ENCODE measurements at places on chromosomes 5 and 9.

- peak; percentile 50 for DNase-seq
These were observed 2.0 kb downstream of the MYO10 start for GRCh38 chr5:16934123-16934522.

DNA sequence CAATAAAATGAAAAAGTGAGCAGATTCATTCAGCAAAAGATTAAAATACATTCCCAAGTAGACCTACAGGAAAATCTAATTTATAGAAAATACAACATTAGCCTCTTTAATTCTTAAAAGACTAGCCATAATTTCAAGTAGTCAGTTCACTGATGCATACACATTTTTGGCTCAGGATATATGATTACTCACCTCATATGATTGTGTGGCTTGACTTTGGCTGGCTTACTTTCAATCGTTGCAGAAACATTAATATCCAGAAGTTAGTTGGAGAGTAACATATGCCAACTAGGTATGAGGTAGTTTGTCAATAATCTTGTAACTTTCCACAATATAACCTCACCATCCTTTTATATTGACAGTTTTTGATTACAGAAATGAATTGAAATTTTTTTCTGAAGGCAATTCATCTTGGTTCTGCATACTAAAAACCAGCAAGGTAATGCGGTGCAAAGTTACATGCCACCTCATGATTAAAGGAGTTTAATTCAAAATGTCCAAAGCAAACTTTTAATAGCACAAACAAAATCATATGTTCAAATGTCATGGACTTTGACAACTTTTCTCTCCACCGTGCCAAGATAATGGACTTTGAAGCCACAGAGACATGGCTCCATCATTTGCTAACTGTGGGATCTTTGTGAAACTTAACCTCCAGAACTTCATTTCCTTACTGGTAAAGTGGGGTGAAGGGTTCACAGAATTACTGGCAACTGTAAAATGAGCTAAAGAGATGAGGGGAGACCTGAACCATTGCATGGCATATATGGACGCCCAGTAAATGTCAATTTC lies 76.6 kb upstream of the PAM start:
- DNase-seq, result no peak

DNA sequence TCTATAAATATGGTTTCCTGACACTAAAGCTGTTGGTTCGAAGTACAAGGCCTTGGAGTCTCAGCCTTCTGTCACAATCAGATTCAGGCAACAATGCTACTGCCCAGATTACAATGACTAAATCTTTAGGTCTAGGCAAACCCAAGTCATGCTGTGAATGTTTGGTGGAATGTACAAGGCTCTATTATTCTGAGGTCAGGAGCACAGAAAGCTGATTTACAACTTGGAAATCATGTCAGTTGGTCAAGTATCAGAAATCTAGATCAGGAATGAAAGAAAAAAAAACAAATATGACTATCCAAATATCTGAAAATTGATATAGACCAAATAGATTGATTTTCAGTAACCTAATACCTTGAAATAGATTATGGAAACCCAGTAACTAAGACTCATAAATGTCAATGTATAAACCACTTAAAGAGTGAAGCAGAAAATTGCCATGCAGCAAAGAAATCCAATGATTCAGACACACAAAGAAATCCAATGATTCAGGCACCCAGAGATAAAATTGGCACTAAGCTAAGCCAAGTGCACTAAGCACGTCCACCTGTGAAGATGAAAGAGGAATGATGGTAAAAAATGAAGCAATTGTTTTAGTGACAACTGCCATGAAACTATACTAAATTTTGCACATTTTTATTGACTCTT lies 588.0 kb upstream of the TUSC1 start:
- no peak for DNase-seq

GRCh38 chr5:150298701-150299451 lies 3.8 kb downstream of the ARSI start:
- DNase-seq, result no peak

- no peak for DNase-seq
These were observed 40.8 kb upstream of the ROPN1L start for GRCh38 chr5:10400831-10401230.

GRCh38 chr5:65854925-65855324 lies 71.5 kb upstream of the ERBIN start:
- no peak for DNase-seq

DNA sequence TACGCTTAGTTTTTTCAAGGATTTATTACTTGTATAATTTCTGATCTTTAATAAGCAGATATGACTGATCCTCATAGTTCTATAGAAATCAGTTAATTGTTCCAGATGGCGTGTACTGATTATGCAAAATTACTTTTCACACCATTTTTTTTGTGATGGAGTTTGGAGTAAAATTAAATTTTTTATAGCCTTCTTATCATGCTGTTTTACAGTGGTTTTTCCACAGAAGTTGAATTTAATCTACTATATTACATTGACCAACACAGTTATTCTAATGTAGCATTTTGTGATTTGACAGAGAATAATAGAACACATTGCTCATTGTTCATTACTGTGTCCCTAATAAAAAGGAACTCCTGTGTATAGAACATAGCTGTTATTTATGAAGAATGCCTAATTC lies 111.1 kb downstream of the MVB12B start:
- DNase-seq, result no peak

GRCh38 chr9:124706685-124707084 lies 64.4 kb downstream of the NR6A1 start:
- DNase-seq, result no peak

GRCh38 chr9:117649126-117649525 lies 55.1 kb upstream of the TLR4 start:
- no peak for DNase-seq

GRCh38 chr5:159411115-159411514 lies 80.8 kb upstream of the IL12B start:
- DNase-seq, result no peak

DNA sequence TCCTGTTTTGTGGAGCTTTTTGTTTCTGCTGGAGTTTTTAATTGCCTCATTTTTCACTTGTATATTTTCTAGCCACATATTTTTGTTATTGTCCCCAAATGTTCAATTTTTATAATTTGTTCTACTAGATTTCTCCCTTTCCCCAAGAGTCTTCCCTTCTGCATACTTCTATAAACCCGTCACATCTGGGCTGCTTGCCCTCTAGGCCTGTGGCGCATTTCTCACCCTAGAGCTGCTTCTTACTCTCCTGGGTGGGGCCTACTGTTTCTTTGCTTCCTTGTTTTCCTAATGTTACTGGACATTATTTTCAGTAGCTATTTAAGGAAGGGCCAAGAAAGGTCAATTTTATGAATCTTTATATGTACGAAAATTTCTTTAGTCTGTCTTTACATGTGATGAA lies 51.5 kb downstream of the NXNL2 start:
- no peak for DNase-seq

DNA sequence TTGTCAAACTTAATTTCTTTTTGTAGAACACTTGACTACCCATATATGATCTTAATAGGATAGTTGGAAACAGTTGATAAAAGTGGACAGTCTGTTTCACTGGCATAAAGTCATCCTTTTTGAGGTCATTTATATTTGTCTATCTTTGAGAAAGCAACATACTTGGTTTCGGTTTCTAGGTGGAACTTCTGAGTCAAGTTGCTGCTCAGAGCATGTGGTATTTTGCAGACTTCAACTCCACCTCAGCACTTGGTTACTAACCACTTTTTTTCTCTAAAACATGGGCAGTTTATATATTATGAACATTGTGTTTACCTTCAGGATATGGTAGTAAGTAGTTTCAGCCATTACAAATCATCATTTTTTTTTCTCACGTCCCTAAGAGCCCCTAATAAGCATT lies 1749.0 kb upstream of the C9orf72 start:
- no peak for DNase-seq

GRCh38 chr9:65449423-65449822 lies 164.4 kb upstream of the FOXD4L5 start:
- DNase-seq, result no peak

- no peak for DNase-seq
These were observed 2.7 kb downstream of the HEMGN start for GRCh38 chr9:97935276-97935675.

DNA sequence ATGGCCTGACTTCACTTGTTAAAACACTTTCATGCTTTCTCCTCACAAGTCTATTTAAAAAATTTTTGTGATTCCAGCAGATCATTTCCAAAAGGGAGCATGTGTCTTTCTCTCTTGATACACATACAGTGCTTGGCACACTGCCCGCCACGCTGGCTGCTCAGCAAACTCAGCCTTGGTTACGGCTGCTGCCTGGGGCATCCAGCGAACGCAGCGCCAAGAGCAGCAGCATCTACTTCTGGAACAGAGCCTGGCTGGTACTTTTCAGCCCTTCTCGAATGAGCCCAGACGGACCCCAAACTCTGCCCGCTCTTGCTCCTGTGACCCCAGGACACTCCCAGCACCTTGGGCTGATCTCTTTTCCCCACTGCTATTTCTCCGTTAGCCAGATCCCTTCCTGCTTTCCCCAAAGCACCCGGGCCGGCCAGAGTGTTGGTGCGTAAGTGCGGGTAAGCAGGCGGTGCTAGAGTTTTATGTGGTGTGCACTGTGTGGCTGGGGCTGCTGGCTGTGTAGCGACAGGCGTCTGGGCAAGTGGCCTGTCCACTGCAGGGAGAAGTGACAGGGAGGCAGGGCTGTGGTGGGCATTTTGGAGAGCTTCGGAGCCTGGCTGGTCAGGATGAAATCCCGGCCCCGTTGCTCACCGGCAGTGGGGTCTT lies 73.2 kb downstream of the SH3PXD2B start:
- peak; percentile 65 for DNase-seq

DNA sequence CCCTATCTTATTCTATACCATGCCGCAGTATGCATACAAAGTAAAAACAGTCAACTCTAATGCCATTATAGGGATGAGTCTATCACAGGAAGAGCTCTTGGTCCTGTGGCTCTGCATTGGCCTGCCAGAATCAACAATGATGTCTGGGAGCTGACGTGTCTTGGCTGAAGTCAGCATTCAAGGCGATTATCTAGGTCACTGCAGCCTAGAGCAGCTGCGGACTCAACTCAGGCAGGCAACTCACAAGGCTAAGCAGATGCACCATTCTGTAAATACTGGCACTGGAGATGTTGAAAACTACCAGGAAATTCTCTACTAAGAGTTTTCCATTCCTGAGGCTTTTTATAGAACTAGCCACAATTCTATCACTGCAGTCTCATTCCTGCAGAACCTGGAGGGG lies 13.3 kb downstream of the SPATA9 start:
- no peak for DNase-seq

GRCh38 chr9:27945386-27945785 lies 372.1 kb upstream of the C9orf72 start:
- no peak for DNase-seq

DNA sequence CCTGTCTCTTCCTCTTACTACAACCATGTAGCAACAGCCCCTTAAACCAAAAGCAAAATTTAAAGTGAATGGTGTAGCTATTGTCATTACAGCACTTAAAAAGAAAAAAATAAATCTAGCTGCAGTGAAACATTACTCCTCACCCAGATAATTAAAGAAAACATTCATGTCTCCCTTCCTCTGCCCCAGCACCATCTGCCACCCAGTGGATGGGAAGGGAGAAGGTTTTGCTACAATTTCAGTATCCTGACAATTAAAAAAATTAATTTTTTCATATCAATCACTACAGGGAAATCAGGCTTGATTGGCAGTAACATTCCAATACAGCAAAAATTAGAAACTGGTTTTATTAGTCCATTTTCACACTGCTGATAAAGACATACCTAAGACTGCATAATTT lies 147.4 kb upstream of the PUM3 start:
- DNase-seq, result peak; percentile 16

DNA sequence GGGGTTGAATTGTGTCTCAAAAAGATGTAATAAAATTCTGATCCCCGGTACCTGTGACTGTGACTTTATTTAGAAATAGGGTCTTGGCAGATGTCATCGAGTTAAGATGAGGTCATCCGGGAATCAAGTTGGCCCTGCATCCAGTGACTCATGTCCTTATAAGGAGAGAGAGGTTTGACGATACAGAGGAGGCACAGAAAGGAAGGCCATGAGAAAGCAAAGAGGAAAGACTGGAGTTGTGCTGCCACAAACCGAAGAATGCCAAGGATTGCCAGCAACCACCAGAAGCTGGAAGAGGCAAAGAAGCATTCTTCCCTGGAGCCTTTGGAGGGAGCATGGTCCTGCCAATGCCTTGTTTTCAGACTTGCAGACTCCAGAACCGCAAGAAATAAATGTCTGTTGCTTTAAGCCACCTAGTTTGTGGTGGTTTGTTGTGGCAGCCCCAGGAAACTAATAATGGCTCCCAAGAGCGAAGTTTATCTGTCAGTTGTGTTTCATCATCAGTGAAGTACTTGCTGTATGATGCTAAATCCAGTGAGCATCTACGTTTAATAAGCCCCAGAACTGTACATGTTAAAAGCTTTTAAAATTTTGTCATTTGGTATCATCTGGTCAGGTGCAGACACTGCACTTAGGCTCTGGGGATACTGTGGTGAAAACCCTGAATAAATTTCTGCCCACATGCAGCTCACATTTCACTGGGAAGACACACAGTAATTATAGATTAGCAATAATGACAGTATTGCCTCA lies 114.8 kb downstream of the TLE4 start:
- DNase-seq, result no peak

DNA sequence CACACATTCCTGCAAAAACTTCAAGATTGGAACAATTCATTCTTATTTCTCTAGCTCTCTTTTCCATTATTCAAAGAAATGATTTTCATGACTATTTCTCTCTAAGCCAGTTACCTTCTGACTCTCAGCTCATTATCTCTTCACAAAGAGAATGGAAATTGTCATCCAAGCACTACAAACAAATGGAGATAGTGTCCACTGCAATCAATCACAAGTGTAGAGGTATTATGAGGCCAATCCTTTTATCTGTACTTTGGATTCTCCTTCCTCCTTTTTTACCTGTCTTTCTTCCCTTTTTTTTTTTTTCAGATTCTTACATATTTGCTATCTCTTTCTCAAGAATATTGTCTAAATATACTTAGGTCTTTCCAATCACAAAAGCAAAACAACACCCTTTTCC lies 497.7 kb upstream of the MEF2C start:
- no peak for DNase-seq

DNA sequence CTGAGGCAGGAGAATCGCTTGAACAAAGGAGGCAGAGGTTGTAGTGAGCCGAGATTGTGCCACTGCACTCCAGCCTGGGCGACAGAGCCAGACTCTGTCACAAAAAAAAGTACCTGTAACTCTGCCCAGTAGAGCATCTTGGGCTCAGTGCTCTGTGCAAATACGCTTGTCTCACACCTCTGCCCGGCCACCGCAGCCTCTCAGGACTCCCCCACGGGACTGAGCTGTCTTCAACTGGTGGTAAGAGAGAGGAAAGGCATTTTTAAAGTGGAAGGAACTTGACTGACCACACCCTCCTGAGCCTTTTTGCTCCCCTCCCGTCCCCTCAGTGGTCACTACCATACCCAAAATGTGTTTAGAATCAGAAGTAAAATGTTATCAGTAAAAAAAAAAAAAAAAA lies 174.3 kb upstream of the PIK3R1 start:
- no peak for DNase-seq

DNA sequence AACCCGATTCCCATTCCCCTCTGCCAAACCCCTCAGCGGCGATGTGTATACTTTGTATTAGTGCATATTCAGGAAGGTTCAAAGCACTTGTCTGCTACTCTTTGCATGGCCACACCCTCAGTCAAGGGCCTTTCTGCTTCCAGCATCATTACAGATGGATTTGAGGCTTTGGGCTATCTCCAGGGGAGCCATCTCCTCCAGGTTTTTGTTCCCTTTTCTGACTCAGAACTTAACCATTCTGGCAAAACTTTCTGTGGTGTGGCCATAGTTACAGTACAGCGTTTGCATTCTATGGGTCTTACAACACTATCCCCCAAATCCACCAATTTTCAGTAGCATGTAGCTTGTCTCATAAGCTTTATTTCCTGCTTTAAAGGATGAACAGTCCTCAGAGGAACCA lies 36.0 kb upstream of the SVEP1 start:
- no peak for DNase-seq
